ENCODE measurements at places on chromosomes 7 and 10.

- DNase-seq, result no peak
These were observed 21.9 kb downstream of the CDK13 start for GRCh38 chr7:39971924-39972323.

GRCh38 chr10:124546055-124546369 lies 84.4 kb downstream of the LHPP start:
- DNase-seq, result no peak

DNA sequence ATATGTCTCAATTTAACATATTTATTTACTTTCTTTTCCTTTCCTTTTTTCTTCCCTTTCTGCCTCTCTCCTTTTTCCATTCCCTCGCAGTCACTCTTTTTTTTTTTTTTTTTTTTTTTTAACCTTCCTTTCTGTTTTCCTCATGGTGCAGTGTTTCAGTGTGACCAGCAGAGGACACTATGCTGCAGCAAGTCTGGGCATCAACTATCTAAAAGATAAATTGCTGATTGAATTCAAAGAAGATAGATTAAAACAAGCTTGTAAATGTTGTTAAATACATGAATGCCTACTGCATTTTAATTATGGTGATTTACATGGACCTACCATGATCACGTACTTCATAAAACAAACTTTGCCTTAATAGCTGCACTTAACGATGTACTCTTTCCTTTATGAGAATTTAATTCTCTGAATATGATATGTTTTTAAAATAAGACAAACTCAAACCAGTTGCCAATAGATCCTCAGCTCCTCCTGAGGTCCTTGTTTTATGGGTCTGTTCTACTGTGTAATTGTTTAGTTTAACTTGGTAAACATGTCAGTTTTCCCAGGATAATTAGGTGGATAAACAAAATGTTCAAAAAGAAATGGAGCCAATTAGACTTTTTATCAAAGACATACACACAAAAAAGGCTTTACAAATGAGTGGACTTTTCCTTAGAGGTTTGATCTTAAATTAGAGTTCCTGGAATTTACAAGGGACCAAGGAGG lies 101.0 kb upstream of the AGR3 start:
- DNase-seq, result peak; percentile 65

DNA sequence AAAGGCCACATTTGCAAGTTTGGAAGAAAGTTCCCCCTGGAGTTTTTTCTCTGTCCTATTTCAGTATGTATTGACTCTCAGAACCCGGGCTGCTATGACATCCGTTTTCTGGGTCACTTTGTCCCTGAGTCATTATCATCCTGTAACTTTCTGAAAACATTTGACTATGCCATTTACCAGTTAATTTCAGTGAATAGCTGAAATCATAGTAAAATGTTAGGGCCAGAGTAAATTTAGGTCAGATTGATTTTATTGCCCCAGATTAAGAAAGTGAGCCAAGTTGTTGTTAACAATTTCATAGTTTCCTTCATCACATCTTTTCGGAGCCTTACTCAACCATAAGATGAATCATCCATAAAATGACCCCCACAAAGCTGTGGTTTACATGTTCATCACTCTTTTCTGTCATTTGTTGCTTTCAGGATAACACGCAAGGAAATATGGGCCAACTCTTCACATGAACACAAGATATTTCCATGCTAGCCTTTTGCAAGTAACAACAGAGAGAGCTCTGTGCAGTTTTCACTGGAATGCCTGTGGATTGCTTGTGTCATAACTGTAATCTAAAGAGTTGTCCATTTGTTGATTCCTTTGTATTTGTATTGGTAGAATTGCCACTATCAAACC lies 3.9 kb upstream of the MACC1 start:
- DNase-seq, result peak; percentile 63

- no peak for DNase-seq
These were observed 233.7 kb downstream of the PTPRN2 start for GRCh38 chr7:158353606-158354570.

DNA sequence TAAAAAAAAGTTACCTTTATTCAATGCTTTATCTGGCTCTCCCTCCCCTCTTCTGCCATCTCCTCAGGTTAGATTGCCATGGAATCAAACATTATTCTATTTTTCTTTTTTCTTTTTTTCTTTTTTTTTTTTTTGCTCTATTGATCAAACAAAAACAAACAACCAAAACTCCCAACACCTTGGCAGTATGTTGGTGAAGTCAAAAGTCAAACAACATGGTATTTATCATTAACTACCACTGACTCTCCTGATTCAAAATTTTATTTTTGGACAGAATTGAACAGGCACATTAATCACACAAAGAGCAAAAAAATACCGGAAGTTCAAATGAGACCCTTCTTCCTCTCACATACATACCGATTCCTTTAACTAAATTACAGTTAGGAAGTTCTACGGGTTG lies 6.4 kb downstream of the PON1 start:
- DNase-seq, result no peak

- DNase-seq, result no peak
These were observed 154.3 kb downstream of the ELAPOR2 start for GRCh38 chr7:86904949-86905834.

DNA sequence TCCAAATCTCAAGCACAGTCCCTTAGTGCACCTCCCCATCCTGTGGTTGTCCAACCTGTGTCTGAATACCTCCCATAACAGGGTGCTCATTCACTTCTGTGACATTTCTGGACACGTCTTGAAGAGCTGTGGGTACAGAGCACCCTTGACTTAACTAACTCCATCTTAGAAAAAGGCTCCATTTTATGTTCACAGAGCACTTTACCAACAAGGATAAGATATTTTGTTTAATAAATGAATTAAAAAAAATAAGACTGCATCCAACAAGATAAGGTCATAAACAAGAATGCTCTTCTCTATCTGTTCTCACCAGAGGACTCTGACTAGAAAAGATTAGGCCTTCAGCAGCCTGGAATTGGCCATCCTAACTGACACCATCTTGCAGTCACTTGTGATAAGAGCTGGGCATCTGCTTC lies 335.2 kb upstream of the ZNF32 start:
- DNase-seq, result no peak

DNA sequence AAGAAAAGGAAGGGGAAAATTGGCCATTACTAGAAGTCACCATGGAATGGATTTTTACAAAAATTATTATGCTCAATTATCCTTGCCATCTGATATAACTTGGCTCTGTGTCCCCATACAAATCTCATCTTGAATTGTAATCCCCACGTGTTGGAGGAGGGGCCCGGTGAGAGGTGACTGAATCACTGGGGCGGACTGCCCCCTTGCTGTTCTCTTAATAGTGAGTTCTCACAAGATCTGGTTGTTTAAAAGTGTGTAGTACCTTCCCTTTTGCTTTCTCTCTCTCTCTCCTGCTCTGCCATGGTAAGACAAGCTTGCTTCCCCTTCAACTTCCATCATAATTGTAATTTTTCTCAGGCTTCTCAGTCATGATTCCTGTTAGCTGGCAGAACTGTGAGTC lies 1023.6 kb downstream of the XPNPEP1 start:
- DNase-seq, result no peak

GRCh38 chr7:71976645-71977044 lies 435.5 kb downstream of the CALN1 start:
- no peak for DNase-seq

- no peak for DNase-seq
These were observed 25.9 kb downstream of the RNLS start for GRCh38 chr10:88557256-88557655.

- no peak for DNase-seq
These were observed 31.5 kb downstream of the KCNH2 start for GRCh38 chr7:150946421-150947240.

GRCh38 chr7:116979430-116979829 lies 26.1 kb downstream of the ST7 start:
- DNase-seq, result no peak

- DNase-seq, result peak; percentile 28
These were observed 34.0 kb downstream of the PRKAR2B start for GRCh38 chr7:107078517-107078966.

- peak; percentile 94 for DNase-seq
These were observed 67.6 kb downstream of the DOCK1 start for GRCh38 chr10:126972635-126973414.

GRCh38 chr7:76513817-76514799 lies 3.8 kb downstream of the UPK3B start:
- no peak for DNase-seq

DNA sequence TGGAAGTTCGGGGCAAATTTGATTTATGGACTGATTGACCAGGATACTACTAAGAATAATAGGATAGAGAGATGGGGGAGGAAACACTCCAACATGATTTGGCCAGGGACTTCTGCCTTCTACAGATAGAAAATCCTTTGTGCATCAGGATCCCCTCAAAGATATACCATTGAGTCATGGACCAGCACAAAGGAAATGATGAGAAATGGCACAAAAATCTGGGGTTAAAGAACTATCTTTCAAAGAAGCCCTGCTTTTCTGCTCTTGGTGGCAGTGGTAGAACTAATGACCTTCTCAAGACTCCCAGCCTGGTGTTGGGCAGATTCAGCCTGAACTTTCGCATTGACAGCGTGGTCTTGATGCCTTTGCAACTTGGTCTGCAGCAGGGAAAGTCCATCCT lies 27.6 kb upstream of the LAMB1 start:
- DNase-seq, result no peak

- DNase-seq, result no peak
These were observed 519.5 kb upstream of the ZWINT start for GRCh38 chr10:56880606-56881005.
